ENCODE measurements at places on chromosomes 7 and 10.
A peak's percentile ranks its signal among the peaks of the same experiment; 100 is the strongest.

GRCh38 chr10:44460416-44460815 lies 75.5 kb upstream of the CXCL12 start:
- no peak for DNase-seq

DNA sequence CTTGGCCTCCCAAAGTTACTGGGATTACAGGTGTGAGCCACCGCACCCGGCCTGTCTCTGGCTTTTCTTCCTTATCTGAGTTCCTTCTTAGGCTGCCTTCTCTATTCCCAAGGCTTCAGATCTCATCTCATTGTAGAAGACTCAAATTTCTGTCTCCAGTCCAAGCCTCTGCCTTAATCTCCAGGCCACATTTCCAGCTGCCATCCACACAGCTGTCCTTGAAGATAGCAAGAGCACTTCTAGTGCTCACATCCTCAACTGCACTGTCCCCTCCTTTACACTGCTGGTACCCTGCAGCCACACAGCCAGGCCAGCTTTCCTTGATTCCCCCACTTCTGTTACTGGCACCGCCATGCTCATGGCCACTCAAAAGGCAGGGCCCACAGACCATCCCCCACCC lies 35.6 kb downstream of the POLL start:
- DNase-seq: no peak

GRCh38 chr10:27687326-27687725 lies 58.3 kb downstream of the MKX start:
- DNase-seq: no peak

- no peak for DNase-seq
These were observed 179.7 kb downstream of the XPNPEP1 start for GRCh38 chr10:109743574-109743973.

DNA sequence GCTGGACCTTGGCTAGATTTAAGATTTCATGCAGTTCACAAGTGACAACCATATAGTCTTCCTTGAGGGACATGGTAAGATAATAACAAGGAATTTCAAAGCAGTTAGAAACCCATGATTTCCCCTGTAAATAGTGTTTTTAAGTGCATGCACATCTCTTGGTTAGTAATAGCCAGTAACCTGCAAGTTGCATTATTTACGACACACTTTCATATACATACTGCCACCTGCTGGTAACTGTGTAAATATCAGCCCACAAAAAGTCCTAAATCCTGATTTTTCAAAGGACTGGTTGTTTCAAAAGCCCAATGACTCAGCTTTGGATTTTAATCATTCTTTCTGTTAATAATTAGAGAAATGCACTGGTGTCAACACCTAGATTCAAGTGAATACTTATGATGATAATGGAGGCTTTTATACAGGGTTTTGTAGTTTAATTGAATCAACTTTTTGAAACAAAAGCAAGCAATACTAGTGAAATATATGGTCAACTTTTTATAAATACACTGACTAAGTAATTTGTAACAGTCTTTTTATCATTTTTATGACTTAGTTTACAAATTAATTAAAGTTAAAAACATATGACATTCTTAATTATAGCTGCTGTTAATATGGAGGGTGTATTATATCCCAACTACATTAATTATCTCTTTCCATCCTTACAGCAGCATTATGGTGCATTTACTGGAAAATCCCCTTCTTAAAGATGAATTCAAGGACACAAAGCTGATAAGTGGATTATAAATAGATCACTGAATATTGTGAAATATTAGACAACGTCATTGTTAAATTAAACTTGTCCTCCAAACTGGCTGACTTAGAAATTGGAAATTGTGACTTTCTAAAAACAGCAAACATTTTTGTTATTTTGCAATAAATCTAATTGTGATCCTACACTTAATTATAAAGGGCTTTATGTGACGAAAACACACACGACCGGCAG lies 367.7 kb upstream of the SEMA3D start:
- DNase-seq: peak; percentile 80

- no peak for DNase-seq
These were observed 40.0 kb downstream of the SVOPL start for GRCh38 chr7:138661069-138661635.

- no peak for DNase-seq
These were observed 80.4 kb upstream of the EEPD1 start for GRCh38 chr7:36072620-36073019.

DNA sequence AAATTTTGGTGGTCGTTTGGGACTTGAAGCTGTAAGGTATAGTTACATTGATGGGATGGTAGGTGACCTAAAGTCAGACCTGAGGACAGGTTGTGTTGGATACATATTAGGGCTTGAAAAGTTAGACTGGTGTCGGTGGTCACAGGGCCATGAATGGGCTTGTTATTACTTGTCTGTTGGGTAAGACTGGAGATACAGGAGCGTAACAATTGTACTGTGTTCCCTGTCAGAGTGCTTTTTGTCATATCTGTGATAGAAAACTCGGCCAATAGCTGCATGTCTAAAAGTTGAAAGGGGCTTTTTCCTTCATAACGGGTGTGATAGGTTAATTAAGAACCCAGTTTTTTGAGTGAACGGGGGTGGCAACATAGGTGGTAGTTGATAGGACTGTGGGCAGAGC lies 13.5 kb upstream of the CHST3 start:
- no peak for DNase-seq

DNA sequence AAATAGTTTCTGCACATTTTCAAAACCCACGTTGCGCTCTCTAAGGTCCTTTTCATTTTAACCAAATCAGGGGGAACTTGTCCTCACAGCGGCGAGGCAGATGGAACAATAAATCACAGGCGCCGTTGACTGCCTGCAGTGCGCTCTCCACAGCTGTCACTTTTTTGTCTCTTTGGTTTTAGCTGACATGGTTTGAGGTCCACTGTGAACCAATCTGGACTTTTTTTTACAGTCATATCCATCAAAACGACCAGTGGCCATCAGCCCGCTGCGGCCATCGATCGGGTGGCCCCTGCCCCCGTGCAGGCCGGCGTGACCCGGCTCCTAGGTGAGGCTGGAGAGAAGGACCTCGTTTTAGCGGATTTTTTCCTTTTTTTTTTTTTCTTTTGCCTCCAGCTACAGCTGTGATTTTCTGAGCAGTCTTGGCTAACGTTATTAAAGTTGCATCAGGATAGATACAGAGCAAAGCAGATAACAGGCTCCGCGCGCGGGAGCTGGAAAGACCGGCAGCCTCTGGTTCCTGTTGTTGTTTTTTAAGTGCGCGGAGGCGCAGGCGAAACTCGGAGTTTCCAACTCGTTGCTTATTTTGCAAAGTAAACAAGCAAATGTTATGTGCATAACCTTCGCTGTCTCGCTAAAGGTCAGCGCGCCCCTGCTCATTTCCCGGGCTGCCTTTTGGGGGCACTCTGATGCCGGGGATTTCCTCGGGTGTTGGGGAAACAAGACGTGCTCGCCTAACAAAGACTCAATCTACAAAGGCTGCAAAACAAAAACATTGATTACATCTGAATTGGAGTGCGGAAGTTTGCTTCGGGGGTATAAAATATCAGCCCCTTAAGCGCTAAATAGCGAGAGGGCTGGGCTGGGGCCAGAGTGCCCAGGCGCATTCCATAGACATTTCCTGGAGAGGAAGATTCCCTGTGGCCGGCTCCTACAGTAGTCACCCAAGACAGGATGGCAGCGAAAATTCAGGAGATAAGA lies 414.8 kb upstream of the MKI67 start:
- no peak for DNase-seq

DNA sequence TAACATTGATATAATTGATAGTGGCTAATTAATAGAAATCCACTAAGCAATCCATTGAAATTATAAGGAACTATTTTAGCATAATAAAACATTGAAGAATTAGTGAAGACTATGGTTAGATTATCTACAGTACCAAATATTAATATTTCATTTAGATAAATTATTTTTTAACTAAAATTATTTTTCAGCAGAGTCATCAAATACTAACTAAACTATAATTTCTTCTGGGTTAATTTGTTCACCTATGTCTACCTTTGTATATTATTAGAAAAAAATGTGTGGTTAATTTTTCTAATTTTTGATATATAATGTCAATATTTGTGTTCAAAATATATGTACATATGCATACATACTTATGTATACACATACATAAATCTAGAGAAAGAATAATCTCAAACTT lies 140.2 kb downstream of the KCND2 start:
- no peak for DNase-seq

DNA sequence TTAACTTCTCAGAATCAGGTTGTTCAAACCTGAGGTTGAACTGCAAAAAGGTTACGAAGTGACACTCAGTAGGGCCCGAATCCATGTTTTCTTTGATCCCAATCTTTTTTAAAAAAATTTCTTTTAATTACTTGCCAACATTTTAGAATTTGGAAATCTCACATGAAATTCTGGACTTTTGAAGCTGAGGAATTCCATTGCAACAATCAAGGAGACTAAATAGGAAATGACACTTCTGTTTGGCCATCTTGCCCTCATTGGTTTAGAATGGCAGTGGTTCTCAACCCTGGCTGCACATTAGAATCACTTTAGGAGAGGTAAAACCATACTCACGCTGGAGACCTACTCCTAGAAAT lies 471 bp upstream of the TOMM7 start:
- DNase-seq: no peak

GRCh38 chr7:100881136-100881535 lies 6.2 kb downstream of the SRRT start:
- no peak for DNase-seq

DNA sequence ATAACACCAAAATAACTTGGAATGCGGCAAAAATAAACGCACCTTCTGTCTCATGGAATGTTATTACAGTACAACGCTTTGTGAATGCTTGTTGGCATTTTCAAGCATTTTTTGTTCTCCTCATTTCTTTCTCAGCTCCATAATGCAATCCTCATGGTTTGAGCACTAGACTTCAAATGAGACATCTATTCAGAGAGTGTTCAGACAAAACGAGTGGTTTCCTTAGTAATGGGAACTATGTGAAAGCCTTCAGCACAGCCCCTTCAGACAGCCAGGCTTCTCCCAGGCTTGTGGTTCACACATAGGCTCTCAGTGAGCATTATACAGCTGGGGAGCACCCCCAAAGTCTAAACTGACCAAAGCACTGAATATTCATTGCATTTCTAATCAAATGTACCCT lies 8.6 kb upstream of the LRRN3 start:
- DNase-seq: no peak

DNA sequence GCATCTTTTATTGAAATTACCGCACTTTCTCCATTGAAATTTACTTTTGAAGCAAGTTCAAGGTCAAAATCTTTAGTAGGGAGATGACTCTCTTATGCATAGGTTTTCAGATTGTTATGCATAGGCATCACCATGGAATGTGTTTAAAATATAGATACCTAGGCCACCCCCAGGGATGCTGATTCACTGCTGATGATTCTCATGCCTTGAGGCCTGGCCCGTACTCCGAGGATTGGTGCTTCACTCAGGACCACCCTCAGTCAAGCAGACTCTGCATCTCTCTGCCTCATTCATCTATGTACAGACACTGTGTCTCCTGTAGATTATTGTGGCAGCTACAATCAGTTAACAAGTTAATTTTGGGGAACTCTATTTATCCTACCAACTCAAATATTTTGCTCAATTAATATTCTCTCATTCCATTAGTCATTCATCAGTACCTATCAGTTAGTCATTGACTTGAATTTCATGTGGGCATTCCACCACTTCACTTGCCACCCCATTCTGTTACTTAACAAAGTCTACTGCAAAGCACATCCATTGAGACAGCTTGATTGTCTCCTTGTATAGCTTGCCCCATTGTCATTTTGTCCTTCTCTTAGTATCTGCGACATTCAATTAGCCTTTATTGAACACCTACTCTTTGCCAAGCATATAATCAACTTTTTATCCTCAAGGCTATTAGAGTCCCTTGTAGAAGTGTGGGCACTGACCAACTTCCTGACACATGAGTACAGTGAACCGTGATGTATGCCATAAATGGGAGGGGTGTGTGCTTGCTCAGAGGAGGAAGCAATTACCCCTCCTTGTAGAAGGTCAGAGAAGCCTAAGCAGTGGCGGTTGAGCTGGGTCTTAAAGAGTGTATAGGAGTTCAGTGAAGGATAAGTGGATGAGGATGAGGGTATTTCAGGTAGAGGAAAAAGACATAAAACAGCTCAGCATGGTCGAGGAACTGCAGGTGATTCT lies 255.6 kb upstream of the BMPER start:
- no peak for DNase-seq

DNA sequence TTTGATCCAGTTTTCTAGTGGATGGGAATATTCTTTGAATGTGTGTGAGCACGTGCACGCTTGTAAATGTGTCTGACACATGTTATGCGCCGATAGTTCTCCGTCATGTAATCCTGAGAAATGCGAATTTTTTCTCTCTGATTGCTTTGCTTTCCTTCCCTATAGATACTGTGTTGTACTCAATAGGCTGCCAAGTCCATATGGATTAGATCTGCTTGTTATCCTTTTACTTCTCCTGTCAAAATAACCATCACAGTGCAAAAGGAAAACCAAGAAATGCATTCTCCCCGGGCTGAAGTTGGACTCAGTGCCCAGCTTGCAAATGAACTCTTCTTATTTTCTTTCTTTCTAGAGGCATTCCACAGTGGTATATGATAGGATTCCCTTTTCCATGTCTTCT lies 131.9 kb downstream of the KIAA1217 start:
- no peak for DNase-seq

DNA sequence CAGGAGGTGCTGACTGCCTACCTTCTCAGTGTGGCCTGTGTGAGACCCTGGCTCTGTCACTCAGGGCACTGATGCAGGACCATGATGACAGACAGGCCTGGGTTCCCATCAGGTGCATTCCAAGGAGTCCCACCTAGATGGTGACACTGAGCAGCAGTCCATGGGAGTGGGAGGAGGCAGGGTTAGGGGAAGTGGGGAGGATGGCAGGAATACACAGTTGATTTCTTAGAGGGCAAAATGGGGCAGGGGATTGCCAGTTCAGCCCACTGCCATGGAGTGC lies 155.0 kb downstream of the SH3PXD2A start:
- DNase-seq: no peak

DNA sequence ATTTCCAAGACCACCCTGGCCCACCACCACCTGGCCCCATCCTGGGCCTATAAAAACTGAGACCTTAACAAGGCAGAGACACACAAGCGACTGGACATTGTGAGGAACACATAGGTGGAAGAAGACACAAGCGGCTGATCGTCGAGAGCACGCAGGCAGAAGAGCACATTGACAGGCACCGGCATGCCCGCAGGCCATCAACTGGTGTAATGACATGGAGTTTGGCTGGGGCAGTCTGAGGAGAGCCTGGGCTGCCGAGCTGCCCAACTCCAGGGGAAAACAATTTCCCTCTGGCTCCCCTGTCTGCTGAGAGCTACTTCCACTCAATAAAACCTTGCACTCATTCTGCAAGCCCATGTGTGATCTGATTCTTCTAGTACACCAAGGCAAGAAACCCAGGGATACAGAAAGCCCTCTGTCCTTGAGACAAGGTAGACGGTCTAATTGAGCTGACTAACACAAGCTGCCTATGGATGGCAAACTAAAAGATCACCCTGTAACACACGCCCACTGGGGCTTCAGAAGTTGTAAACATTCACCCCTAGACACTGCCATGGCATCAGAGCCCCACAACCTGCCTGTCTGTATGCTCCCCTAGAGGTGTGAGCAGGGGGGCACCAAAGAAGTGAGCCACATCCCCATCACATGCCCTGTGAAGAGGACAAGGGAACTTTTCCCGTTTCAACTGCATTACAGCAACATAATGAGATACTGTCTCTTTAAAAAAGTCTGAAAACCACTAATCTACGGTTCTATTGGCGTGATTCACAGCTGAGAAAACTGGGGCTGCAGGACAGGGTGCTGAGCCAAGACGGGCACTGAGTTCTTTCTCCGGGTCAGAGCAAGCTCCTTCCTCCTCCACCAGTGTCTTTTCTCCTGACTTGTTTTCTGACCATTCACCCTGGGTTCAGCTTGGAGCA lies 18.5 kb upstream of the TNS3 start:
- no peak for DNase-seq

- DNase-seq: no peak
These were observed 24.8 kb upstream of the UNC5B start for GRCh38 chr10:71187600-71187999.

- DNase-seq: no peak
These were observed 124.5 kb downstream of the AHR start for GRCh38 chr7:17422966-17423365.

Data from KBM-7 (cell line).